ENCODE measurements at places on chromosomes 12 and 14.
A peak's percentile ranks its signal among the peaks of the same experiment; 100 is the strongest.

GRCh38 chr12:79921786-79922185, 13.1 kb downstream of the PPP1R12A start:
- DNase-seq = no peak

DNA sequence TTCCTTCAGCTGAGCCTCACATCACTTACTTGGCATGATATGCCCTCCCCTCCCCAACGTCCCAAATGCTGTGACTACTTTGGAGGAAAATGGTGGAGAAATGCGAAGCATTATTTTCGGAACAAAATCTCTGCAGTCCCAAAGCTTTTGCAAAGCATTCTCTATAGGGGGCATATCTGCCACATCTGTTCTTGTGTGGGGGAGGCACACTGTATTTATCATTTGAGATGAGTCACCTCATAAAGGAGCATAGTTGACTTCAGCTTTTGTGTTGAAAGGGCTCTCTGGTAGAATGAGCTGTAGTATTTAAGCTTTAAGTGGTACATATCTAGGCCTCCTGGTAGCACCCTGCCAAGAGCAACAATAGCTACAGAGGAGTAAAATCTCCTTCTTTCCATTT, 447.5 kb downstream of the ADAMTS20 start:
- DNase-seq = no peak

DNA sequence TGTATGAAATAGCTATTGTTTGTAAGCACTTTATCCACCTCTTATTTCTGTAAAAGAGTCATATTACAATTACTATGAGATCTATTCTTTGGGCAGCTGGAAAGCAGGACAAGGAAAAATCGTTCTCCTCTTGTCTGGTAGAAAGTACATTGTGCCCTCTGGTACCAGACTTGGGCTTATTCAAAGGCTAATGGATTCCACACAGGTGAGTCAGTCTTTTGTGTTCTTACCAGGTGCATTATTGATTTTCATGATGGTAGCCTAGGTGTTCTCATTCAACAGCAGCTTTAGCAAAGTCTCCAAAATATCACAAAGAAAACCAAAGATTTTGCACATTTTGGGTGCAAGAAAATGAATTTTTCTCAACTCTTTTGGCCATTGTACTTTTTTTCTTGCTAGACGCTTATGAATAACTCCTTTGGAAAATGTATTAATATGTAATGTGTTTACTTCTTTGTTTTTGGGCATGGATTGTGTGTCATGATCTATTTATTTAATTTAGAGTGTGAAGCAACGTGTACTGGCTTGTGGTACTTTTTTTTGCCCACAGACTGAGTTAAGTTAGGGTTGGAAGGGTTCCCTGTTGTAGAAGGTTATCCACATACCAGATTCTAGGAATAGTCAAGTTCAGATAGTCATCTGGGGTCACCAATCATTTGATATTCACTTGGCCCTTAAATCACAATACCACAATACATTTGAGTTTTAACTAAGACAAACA, 26.2 kb downstream of the MNAT1 start:
- DNase-seq = no peak

GRCh38 chr14:50666772-50667683, 1.1 kb downstream of the SAV1 start:
- DNase-seq = peak; percentile 7

DNA sequence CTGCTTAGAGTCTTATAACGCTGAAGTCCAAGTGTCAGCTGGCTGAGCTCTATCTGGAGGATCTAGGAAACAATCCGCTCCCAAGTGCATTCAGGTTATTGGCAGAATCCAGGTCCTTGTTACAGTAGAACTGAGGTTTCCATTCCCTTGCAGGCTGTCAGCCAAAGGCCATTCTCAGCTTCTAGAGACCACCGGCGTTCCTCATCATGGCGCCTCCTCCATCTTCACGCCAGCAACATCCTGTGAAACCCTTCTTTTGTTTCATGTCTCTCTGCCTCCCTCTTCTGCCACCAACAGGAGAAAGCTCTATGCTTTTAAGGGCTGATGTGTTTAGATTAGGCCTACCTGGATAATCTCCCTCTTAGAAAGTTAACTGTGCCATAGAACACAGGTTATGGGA, 133.0 kb upstream of the RASSF8 start:
- DNase-seq = no peak

DNA sequence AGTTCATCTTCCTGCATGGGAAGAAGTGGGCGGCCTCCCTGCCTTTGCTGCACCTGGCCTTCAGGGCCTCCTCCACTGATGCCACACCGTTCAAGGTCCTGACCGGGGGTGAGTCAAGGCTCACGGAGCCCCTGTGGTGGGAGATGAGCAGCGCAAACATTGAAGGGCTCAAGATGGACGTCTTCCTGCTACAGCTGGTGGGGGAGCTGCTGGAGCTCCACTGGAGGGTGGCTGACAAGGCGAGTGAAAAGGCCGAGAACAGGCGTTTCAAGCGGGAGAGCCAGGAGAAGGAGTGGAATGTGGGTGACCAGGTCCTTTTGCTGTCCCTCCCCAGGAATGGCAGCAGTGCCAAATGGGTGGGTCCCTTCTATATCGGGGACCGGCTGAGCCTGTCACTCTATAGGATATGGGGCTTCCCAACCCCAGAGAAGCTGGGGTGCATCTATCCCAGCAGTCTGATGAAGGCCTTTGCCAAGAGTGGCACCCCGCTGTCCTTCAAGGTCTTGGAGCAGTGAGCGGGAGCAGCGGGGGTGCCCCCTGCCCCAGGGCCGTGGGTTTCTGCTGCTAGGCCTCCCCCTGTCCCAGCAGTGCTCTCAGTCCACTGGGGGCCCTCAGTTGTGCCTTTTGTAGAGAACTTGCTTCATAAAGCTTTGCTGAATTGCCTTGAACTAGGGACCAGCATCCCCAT, 12.4 kb downstream of the CBLN3 start:
- no peak for DNase-seq

GRCh38 chr12:33670284-33670683, 230.7 kb upstream of the SYT10 start:
- no peak for DNase-seq

DNA sequence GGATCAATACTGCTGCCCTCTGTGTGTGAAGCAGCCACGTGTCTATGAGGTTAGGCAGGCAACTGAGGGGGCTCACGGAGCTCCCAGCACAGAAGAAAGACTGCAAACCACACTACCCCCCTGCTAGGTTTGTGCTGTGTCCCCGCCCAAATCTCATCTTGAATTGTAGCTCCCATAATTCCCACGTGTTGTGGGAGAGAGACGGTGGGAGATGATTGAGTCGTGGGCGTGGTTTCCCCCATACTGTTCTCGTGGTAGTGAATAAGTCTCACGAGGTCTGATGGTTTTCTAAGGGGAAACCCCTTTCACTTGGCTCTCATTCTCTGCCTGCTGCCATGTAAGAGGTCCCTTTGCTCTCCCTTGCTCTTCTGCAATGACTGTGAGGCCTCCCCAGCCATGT, 68.6 kb downstream of the ACTN1 start:
- no peak for DNase-seq

DNA sequence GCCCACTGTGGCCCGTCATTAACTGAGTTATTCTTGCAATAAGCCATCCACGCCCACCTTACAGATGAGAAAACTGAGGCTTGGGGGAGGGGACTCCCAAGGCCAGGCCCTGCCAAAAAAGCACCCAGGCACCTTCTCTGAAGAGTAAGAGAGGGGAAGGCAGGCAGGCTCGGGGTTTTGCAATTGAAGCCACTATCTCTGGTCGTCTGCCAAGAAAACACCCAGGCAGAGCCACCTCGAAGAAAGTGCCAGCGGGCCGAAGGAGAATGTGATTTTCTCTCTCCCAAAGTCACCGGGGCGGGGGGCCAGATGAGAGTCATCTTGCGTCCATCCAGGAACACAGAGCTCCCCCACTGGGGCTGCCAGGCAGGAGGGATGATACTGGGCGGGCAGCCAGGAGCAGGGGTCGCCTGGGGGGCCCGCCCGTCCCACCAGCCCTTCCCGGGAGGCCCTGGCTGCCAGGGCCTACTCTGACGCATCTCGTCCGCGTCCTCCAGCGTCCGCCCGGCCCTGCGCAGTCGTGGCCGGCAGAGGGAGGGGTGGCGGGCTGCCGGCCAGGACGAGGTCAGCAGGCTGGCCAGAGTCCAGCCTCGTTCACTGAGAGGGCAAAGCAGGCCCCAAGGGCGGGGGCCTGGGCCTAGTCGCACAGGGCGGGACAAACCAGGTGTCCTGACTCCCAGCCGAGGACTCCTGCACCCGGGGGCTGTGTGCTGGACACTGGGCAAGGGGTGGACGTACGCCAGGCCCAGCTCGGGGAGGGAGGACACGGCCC, 74.3 kb downstream of the RFLNA start:
- no peak for DNase-seq

DNA sequence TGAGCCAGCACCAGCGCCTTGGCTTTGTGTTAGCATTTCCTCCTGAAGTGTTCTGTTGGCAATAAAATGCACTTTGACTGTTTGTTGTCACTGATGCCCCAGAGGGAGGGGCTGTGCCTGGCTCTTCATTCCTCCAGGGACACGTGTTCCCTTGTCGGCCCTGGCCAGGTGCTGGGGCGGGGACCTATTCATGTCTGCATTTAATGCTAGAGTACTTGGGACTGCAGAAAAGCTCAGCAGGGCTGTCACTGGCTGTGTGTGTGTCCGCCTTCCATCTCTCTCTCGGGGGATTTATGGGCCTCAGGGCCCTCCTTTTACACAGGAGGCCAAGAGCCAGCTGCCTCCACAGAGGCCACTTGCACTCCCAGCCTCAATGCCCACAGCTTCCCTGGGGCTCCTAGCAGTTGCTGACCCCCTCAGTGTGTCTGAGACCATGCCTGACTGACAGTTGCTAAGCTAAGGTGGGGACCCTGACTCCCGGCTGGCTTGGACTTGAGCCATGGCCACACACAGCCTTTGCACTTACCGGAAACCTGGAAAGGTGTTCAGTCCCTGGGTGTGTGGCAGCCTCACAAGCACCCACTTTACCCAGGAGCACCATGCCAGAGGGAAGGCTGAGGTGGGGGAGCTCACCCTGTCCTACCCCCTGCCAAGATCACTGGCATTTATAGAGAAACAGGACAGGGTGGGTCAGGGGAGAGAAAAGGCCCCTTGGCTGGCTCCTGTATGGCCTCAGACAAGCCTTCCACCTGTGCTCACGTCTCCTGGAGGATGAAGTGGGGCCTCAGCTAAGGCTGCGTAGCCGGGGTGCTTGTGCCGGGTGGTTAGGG, 27.8 kb downstream of the HIP1R start:
- no peak for DNase-seq
